NCI-H82 (cell line): ENCODE measurements at places on chromosomes 1 and 21.
A peak's percentile ranks its signal among the peaks of the same experiment; 100 is the strongest.

GRCh38 chr21:45575993-45576837 is 34.0 kb upstream of the SLC19A1 start:
- DNase-seq, result no peak

DNA sequence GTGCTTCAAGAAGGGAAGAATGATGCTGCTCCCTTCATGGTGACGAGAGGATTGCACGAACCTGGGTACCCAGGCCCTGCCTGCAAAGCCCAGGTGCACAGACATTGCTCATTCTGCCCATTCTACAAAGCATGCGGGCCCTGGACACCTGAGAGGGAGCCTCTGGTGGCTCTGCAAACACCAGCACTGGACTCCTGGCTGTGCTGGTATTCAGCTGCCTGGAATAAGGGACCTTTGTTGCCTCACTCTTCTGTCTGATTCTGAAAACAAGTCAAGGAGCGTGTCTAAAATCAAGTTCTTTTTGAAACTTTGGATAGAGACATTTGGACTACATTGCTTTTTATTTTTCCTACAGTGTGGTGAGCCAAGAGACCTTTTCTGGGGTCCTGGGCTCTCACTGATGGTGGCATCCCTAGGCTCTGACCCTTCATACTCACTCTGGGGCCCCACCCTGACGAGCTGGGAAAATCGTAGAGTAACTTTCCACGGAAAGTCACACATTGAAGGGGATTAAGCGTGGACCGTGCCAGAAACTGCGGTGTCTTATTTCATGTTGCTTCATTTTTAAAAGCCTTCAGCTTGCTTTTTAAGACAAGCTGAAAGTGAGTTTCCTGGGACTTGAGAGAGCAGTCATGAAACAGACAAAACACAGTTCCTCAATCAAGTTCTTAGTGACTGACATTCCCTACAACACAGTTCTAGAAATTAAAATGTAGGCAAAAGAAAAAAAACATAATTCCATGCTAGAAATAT is 24.0 kb downstream of the ABCA4 start:
- DNase-seq, result no peak

- DNase-seq, result peak; percentile 93
Measured at GRCh38 chr1:111882559-111882958, 106.9 kb downstream of the KCND3 start.

GRCh38 chr1:248811514-248812490 is 13.9 kb downstream of the SH3BP5L start:
- DNase-seq, result peak; percentile 24
